ENCODE measurements at places on chromosomes 16 and 17. TPM values are rescaled to one million over a fixed set of nuclear protein-coding genes. Genes with fewer than 3 reads are reported as not detected.
A peak's percentile ranks its signal among the peaks of the same experiment; 100 is the strongest.

DNA sequence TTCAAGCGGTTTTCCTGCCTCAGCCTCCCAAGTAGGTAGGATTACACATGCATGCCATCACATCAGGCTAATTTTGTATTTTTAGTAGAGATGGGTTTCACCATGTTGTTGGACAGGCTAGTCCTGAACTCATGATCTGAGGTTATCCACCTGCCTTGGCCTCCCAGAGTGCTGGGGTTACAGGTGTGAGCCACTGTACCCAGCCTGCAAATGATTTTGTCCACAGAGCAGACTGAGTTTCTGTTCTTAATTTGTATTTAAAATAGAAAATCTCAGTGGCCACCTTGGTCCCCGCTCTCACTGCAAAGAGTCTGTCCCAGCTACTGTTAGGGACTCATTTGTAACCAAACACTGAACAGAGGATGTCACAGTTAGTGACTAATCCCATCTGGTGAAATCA is 415.7 kb upstream of the RBFOX1 start:
- DNase-seq = no peak

GRCh38 chr17:7440113-7440833 is 961 bp downstream of the FGF11 start:
- DNase-seq = no peak

DNA sequence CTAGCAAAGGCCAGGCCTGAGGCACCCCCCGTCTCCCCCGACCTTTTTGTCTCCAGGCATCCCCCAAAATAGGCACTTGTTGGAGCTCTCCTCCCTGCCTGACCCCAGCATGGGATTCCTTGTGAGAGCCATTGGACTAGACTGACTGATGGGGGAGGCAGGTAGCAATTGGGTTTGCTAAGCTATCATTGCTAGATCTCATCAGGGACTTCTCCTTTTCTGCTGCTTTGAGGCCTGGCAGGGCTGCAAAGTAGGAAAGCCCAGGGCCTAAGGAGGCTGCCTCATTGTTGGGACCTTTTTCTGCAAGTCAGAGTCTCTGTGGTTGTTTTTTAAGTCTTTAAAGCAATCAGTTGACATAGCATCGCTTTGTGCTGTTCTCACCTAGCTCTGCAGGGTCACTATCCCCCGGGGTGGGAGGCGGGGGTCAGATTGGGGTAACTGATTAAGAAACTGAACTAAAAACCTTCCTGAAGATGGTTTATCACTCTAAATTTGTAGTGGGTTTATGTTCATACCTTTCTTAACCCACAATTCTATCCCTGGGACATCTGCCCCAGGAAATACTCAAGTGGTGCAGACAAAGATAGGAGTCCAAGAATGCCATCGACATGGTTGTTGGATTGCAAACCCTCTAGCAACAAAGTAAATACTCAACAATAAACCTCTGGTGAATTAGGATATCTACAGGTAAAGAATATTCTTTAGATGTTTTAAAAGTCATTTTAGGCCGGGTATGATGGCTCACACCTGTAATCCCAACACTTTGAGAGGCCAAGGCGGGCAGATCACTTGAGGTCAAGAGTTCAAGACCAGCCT is 28.0 kb downstream of the LLGL2 start:
- no peak for DNase-seq

GRCh38 chr17:77601054-77601979 is 357.2 kb upstream of the TNRC6C start:
- no peak for DNase-seq

DNA sequence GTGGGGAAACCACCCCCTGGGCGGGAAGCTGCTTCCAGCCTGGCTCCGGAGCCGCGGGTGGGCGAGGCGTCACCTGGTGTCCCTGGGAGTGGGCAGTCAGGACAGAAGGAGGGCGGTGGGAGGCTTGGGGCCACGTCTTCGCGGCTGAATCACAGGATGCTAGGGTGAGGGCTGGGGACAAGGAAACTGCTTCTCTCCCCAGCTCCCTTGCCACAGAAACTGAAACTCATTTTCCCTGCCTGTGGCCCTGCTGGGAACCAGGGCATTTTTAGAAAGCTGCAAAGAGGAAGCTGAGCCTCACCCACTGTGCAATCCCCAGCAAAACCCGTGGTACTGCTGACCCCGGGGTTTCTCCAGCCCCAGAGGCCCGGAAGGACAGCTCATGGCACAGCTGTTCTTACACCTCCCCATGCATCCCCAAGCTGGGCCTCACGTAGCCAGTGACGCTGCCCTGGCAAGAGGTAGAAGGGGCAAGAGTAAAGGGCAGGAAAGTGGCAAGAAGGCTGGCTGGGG is 8.2 kb downstream of the RHBDF2 start:
- no peak for DNase-seq

GRCh38 chr17:63993368-63993985 is 4.7 kb upstream of the PRR29 start:
- no peak for DNase-seq

GRCh38 chr17:42691021-42691545 is 8.8 kb downstream of the CNTNAP1 start:
- no peak for DNase-seq

- peak; percentile 63 for DNase-seq
These were observed 30.6 kb upstream of the ETV4 start for GRCh38 chr17:43576563-43577229.

GRCh38 chr17:56876766-56877179 is 37.1 kb downstream of the TRIM25 start:
- no peak for DNase-seq

DNA sequence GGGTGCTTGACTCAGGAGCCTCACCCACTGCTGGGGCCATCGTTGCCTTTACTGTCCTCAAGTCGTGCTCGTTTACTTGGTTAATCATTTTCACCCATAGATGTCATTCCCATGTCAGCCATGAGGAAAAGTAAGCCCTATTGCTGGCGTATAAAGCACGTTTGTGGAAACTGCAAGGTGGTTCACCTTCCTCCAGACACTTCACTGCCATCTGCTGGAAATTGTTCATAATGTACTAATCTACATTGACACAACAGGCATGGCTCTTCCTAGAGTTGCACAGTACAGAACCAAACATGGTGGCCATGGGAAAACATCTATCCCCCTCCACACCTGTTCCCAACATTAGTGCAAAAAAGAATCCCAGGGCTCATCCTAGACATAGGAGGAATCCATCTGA is 116.6 kb downstream of the ZNF18 start:
- DNase-seq = no peak

- no peak for DNase-seq
These were observed 142.7 kb downstream of the PITPNC1 start for GRCh38 chr17:67519801-67520251.

- DNase-seq = peak; percentile 37
These were observed 12.9 kb downstream of the VASN start for GRCh38 chr16:4384509-4384942.

DNA sequence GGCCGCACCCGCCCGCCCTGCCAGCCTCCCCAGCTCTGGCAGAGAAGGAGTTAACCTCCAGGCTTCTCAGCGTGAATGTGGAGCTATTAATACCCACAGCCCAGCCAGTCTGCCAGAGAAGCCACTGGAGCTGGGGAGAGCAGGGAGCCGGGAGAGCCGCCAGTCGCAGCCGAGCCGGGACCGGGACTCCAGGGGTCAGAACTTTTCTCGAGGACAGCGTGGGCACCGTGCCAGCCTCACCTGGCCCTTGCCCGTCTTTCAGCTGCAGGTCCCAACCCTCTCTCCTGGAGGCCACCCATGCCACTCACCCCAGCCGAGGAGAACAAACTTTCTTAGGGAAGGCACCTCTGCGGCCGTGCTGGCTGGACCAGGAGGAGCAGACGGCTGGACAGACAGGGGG is 33.8 kb upstream of the SBK1 start:
- DNase-seq = no peak

Gene CORO6
- total RNA-seq = 10.9 TPM

Gene NEUROD2
- total RNA-seq = 1.6 TPM

Gene CCL5
- 0.83 TPM for total RNA-seq

Gene DOC2A
- total RNA-seq = 7.6 TPM

Gene PPP1R1B
- 16.5 TPM for total RNA-seq

Gene MTHFSD
- 18.6 TPM for total RNA-seq

Gene KRTAP9-2
- total RNA-seq = not detected

Gene TMEM100
- 54.0 TPM for total RNA-seq

Gene KIF1C
- 52.3 TPM for total RNA-seq

Gene SNAI3
- total RNA-seq = 0.30 TPM

Data from spinal cord (tissue), 10 donors.